ENCODE measurements at places on chromosomes 4 and X.

- DNase-seq, result no peak
These were observed 49.5 kb downstream of the JADE3 start for GRCh38 chrX:46961574-46962283.

GRCh38 chrX:67384403-67384802, 159.4 kb upstream of the AR start:
- no peak for DNase-seq

DNA sequence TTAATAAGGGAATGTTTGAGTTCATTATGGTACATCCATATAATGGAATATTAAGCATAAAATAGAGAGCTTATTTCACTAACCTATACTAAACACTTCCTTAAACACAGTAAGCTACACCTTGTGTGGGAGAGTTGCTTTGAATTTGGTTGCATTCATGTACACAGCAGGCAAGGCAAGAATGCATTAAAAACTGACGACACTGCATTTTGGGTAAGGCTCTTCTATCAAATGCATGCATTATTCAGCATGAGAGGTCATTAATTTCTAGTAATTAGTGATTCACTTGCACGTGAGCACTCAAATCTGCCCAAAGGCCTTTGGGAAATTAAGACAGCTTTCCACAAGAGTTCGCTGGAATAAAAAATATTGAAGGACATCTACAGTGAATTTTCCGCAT, 8.8 kb upstream of the C1GALT1C1 start:
- no peak for DNase-seq

GRCh38 chr4:24322995-24323394, 261.4 kb downstream of the DHX15 start:
- no peak for DNase-seq

- no peak for DNase-seq
These were observed 268.6 kb upstream of the SLIT2 start for GRCh38 chr4:19983072-19983471.

DNA sequence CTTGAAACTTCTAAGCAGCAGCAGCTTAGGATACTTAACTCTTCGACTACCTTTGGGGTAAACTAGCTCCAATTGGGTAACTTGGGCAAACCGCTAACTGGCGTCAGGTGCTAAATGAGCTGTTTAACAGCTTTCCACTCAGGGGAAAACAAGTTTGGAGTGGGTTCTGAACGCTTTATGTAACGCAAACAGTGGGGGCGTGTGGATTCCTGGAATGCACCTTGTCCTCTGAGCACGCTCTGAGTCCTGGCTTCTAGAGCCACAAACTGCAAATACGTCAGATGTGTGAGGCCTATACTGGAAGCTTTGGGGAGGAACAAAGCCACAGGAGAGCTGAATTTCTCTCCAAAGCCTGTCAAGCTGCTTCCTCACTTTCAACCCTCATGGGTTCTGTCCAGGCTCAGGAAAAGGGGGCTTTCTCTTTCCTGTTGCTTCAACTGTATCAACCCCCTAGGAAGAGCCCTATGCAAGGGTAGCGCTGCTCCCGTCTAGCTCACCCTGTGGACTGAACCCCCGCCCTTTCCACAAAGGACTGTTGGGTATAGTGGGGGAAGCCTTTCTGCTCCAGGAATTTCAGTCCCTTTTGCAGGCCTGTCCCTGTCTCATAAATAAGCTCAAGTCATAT, 4.5 kb upstream of the WDR1 start:
- no peak for DNase-seq

DNA sequence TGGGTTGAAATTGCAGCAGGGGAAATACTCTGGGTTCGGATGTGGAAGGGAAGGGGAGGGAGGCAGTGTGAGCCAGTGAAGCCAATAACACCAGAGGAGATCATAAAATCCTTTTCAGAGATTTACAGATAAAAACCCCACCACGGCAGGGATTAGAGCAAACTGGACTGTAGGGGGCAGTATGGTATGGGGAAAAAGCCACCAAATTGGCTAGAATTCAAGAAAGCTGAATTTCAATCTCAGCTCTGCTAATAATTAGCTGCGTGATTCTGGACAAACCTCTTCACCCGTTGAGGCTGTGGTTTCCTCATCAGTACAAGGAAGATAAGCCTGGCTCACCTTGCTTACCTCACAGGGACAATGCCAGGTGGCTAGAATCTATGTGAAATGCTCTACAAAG, 108.1 kb downstream of the ATG4A start:
- DNase-seq, result peak; percentile 1

DNA sequence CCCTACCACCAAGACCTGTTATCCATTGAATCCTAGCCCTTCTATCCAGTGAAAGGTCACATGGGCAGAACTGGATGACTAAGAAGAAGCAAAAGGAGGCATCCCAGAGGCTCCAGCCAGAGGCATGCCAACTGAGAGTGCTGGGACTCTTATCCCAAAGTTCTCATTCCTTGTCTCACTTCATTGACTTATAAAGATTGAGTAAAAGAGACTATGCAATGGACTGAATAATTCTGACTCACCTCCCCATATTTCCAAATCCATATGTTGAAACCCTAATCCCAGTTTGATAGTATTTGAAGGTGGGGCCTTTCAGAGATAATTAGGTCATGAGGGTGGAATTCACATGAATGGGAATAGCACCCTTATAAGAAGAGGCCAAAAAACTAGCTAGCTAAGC, 131.4 kb downstream of the COL25A1 start:
- no peak for DNase-seq

DNA sequence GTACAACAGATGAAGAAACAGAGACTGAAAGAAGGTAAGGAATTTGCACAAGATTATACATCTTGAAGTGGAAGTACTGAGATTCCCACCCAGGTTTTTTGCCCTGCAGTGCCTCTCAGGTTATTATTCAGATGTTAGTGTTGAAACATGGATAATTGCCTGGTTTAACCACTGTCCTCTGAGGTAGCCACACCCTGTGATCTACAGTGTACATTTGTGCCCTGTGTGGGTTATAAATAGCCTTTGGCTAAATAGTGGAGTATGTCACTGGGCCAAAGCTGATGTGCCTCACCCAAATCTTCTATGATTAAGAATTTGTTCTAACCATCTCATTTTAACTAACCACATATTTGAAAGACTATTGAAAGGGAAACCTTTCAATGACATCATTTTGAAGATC, 5.4 kb upstream of the ASB5 start:
- DNase-seq, result peak; percentile 8

- DNase-seq, result peak; percentile 65
These were observed 823.8 kb downstream of the CCSER1 start for GRCh38 chr4:90951037-90951436.

DNA sequence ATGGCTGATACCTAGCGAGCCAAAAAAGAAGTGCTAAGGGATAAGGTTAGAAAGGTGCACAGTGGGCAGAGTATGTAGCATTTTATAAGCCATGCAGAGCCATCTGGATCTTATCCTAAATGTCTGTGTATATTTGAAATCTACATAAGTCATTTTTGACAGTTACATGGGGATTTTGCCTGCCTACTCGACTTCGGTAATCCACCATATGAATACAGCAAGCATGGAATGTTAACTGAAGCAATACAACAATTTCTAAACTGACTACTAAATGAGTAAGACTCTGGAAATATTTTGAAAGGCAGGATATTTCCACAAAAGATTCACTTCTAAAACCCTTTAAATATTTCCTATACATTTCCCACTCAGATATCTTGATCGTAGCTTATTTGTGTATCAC, 122.5 kb downstream of the KCNIP4 start:
- no peak for DNase-seq

- DNase-seq, result no peak
These were observed 355.9 kb upstream of the AGA start for GRCh38 chr4:177798161-177798560.

- DNase-seq, result no peak
These were observed 72.2 kb upstream of the MXD4 start for GRCh38 chr4:2333916-2334644.

GRCh38 chr4:38979511-38980230, 52.5 kb downstream of the TMEM156 start:
- no peak for DNase-seq

- DNase-seq, result no peak
These were observed 75.1 kb downstream of the SPATA18 start for GRCh38 chr4:52126226-52126625.

- DNase-seq, result no peak
These were observed 22.6 kb upstream of the STBD1 start for GRCh38 chr4:76283900-76284299.

- no peak for DNase-seq
These were observed 1.4 kb downstream of the TMA16 start for GRCh38 chr4:163495900-163496299.

GRCh38 chr4:46520361-46520760, 130.4 kb upstream of the GABRA2 start:
- no peak for DNase-seq

DNA sequence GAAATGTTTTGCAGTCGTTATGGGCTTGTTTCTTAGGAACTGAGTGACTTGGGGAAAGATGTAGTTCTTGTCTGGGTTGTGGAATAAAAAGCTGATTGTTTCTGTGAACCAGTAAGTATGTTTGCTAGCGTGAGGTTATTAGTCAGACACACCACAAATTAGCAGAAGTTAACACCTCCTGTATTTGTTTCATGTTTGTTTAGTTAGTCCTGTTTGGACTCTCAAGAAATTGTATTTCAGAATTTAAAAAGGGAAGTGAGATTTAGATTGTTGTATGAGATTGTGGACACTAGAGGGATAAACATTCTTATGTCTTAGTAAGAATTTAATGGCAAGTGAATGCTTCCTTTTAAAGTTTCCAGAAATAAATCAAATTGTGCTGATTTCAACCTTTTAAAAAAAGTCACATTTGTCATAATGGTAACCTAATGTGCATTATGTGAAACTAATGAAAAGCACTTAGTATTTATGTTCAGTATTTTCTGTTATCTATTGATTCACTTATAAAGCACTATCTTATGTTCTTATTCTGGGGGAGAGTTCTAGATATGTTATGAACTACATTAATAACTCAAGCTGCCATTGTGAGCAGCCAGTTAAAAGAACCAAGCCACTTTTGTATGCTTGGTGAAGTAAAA, 25.6 kb downstream of the ATP10D start:
- no peak for DNase-seq

GRCh38 chr4:95161781-95162469, 386.8 kb downstream of the UNC5C start:
- DNase-seq, result no peak

- no peak for DNase-seq
These were observed 202.4 kb downstream of the RTL9 start for GRCh38 chrX:110561034-110561433.

GRCh38 chr4:872241-872981, 46.5 kb upstream of the CPLX1 start:
- no peak for DNase-seq

GRCh38 chrX:50801135-50801534, 12.9 kb downstream of the SHROOM4 start:
- no peak for DNase-seq

GRCh38 chr4:8846046-8846720, 25.5 kb downstream of the HMX1 start:
- DNase-seq, result no peak

- DNase-seq, result no peak
These were observed 133.1 kb downstream of the ARAP2 start for GRCh38 chr4:36111172-36111571.

DNA sequence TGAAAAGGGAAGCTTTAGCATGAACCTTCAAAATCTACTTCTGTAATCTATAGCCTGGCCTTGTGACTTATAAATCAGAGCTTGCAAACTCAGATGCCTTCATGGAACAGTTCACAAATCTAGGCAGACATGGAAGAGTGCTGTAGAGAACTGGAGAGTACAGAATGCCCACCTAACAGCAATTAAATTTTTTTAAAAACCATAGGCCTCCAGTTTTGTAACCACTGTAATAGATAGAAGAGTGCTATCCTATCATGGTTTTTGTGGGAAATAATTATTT, 10.4 kb downstream of the MTMR1 start:
- DNase-seq, result no peak

GRCh38 chr4:185513489-185514181, 21.7 kb downstream of the PDLIM3 start:
- DNase-seq, result no peak

DNA sequence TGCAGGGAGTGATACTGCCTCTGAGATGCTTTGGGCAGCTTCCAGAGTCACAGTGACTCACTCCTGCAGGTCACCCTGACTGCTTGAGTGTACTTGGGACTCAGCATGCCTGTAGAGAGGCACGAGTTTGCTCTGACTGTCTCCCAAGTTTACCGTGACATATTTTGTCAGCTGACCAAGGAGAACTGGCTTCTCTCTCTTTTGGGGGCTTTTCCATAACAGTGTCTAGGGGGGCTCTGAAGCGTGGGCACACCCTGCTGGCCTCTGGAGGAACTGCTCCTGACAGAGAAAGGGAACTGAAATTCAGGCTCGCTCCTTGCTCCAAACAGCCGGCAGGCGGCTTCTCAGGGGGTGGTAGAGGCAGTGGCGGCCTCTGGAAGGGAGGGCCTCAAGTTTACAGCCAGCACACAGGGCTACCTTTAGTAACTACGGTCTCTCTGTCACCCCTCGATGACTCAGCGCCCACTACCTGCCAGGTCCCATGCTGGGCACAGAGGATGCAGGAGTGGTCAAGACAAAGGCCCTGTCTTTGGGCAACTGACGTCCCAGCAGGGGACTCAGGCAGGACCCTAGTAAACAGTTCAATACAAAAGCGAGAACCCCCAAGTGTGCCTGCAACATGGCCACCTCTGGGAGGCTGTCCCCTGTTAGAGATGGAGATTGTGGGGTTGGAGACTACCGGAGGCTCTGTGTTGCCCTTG, 17.8 kb downstream of the ZNF185 start:
- DNase-seq, result no peak

DNA sequence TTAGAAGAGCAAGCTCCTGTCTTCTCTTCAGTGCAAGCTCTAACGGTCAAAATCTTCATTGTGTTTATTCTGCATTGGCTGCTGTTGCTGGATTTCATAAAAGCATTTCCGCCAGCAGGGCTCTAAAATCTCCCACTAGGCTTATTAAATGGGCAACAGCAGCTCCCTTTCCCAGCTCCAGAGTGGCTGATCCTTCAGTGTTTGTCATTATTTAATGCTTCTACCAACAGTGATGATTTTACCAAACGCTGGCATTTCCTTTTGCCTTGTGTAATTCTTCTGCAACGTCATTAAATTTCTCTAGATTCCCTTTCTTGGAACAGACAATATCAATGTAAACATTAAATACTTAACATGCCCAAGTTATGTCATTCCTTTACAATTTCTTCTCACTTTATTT, 20.1 kb downstream of the SLC7A11 start:
- no peak for DNase-seq

- no peak for DNase-seq
These were observed 255.1 kb upstream of the VEGFC start for GRCh38 chr4:177047851-177048174.

DNA sequence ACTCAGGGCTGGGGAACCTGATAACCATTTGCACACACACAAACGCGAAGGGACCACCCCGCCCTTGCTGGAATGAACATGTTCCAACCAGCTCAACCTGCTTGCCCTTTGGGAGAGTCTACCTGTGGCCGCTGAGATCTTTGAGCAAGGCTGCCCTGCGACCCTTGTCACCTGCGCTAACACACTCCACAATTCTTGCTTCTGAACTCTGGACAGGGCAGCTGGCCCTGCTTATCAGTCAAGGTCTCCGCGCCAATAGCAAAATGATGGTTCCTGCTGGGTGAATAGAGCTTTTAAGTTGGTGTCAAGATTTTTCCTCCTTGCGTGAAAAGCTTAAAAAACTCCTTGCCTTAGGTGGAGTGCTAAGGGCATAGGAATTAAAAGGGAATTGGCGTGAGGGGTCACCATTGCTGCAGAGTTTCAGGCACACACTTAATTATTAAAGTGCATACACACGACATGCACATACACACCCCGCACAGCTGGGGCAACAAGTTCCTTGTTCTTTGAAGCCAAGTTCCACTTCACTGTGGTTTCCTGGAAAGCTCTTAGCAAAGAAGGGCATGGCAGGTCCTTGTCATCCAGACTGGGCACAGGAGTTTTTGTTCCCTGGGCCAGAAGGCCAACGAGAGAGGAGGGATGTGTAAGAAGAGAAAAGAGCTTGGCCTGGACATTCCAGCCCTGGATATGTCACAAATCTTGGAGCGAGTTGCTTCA, 207.7 kb downstream of the STIM2 start:
- DNase-seq, result no peak

Measured in LoVo (cell line).